ENCODE measurements at places on chromosomes 12 and 14.
A peak's percentile ranks its signal among the peaks of the same experiment; 100 is the strongest.

DNA sequence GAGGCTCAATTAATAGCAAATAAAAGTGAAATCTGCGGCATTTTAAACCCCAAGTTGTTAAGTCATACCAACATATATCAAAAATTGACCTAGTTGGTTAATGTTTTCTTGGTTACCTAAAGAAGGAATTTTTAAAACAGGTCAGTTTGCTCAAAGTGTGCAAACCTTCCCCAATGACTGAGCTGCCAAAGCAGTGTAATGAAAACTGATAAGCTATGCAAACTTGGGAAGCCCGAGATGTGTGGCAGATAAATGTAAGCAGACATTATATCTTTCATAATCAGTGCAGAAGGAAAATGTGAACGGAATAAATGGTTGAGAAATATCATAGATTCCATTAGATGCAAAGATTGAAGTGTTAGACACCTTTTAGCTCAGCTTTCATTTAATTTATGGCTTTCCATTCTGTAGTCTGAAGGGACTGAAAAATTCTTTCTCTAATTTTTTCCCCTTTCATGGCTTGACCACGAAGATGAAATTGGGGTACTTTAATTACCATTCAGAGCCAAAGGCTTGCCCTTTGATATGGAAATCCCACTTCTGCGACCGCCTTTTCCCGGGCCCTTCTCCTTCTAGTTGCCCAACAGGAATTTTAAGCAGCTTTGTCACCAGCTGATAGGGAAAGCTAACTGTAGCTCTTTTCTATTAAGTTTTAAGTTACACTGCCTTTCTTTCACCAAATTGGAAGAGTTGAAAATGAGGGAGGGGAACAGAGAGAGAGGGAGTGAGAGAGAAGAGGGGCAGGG, 306.6 kb upstream of the SOX5 start:
- no peak for DNase-seq

DNA sequence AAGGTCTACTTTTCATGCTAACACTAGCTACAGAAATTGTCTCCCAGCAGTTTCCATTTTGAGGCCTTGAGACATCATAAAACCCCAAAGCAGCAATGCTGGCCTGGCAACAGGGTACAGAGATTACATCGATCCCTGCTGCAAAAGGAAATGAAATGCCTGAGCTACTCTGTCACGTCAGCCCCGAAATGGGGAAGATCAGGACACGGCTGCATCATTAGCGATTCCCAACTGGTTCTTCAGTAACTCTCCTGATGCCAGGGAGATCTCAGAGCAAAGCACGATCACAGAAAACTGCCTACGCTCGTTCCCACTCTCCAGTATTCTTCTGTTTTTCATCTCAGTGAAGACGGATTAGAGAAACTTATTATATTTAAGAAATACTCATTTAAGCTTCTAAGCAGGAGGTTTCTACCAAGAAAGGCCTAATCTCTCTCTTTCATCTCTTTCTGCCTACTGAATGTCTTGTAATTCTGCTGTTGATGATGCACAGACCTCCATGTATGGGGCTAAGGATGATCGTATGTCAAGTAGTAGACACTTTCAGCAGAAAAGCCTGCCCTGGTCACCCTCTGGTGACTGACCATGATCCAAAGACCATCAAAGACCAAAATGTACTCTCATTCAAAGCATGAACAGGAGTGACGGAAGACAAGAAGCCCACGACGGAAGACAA, 168.5 kb downstream of the RIMBP2 start:
- no peak for DNase-seq

DNA sequence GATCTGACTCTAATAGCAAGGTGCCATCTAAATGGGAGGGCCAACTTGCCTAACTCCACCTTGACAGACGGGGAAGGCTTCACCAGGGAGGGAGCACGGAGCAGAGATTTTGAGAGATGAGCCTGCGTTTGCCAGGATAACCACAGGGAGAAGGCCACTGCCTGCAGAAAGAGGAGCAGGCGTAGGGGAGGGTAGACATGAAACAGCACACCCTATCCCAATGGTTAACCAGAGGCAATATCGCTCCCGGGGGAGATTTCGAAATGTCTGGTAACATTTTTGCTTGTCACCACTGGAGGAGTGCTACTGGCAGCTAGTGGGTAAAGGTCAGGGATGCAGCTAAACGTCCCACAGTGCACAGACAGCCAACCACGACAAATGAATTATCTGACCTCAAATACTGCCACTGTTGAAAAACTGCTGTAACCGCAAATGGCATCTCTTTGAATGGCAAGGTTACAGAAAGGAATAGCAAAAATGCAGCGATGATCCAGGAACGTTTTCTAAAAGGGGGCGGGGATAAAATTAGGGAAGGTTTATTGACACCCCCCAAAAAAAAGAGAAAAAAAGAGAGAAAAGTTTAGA, 126.0 kb upstream of the ATF7IP start:
- peak; percentile 89 for DNase-seq

DNA sequence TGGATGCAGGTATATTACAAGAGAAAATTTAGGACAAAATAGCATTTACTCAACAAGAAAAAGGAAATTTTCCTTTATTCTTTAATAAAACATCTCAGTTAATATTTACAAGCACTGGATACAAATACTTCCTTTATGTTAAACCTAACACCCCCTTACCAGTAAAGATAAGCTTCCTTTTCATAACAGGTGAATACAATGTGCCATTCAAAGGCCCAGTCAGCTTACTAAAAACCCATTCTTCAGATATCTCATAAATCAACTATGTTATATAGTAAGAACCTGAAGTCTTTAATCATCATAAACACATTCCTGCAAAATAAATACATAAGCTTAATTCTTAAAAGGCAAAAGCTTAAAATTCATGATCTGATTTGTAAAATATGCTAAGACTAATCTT, 52.6 kb downstream of the LRP6 start:
- no peak for DNase-seq

DNA sequence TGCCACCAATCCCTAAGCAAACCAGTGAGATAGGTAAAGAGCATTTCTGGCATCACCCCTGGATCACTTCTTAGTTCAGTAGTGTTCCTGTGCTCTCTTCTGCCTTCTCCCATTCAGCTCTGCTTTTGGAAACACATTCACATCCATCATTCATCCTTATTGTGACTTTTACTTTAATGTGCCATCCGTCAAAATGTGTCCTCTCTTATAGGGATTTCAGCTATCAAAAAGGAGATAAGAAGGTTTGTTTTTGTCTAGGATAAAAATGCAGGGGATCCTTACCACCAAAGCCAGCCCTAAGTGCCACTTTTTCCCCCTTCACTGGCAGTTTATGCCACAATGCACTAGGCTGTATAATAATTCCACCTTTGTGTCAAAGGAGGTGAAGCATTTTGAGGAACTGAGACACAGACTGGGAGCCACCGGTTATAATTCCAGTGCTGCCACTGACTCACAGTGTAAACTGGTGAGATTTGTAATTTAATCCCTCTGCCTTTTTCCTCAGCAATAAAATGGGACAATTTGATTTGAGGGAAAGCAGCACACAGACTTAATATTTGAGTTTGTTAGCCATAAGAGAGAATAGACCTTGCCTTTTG, 158.6 kb downstream of the PAX9 start:
- DNase-seq = no peak

- no peak for DNase-seq
These were observed 14.3 kb upstream of the KRT73 start for GRCh38 chr12:52632656-52633055.

- DNase-seq = no peak
These were observed 72.3 kb downstream of the NTS start for GRCh38 chr12:85946375-85946774.

DNA sequence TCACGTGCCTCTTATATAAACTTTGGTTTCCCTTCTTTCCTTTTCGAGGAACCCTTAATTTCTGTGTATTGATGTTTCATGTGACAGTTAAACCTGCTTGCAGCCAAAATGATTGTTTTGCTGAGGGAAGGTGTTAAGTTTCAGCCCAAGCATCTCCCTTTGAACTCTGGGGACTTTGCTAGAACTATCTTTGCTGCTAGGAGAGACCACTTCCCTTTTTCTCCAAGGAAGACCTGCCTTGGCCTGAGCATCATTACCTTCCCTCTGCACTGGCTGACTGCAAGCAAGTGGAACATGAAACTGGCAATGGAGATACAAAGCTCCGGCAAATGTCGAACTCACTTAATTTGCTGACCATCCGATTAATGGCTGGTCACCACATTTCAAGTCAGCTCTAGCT, 192.8 kb downstream of the GRIN2B start:
- DNase-seq = no peak

GRCh38 chr14:33210311-33210710, 271.6 kb downstream of the NPAS3 start:
- peak; percentile 0 for DNase-seq

DNA sequence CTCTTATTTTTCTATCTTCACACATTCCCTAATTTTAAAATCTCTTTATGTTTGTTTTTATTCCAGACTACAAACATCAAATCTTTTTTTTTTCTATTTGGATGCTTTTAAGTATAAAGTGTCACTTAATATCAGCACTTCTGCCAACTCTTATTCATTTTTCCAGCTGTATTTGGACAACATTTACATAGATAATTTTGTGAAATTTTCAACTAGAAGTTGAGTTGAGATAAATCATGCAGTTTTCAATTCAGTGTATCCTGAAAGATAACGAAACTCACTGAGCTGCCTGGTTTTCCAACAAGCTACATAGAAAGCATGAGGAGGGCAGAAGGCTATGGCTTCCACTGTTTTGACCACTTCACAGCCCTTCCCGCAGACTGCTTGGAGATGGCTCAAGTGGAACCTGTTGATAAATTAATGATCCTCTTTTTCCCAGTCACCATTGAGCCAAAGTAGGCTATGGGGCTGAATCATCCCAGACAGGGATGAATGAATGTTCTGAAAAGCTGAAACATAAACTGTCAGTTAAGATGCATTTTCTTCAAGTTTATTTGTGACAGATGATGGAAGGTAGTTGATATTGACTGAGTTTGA, 213.9 kb downstream of the RAD51B start:
- no peak for DNase-seq
